ENCODE measurements at places on chromosomes 5 and 9.

DNA sequence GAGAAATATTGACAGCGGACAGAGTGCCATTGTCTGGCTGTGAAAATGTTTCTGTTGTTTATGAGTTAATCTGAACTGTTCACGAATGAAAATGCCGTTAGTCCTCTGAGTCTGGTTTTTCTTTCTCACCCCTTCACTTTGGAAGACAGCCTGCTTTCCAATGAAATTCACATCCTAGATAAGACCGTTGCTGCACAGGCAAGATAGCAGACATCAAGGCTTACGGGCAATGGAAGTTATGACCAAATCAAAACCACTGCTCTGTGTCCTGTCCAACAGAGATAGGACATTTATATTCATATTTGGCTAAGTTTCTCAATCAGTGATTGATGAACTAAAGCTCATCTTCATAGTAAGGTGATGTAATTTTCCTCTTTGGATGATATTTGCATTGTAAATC, 180.0 kb upstream of the DMAC1 start:
- no peak for DNase-seq

DNA sequence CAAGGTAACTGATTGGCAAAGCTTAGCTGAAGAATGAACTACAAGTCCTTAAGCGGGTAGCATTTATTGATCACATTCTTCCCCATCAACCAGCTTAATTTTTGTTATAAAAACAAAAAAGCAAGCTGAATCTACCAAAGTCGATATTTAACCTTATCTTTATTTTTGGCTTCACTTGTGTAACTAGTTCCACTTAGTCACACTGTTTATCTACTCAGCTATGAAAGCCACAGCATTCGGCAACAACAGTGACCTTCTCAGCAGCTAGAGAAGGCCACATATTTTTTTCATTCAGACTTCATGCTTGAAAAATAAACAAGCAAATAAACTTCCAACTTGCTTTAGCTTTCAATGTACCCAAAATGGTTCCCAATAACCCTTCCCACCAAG, 69.4 kb downstream of the KLHL3 start:
- no peak for DNase-seq

- no peak for DNase-seq
Measured at GRCh38 chr5:160665460-160665859, 186.6 kb downstream of the ATP10B start.

- DNase-seq, result no peak
Measured at GRCh38 chr9:101758304-101758930, 20.0 kb upstream of the GRIN3A start.

DNA sequence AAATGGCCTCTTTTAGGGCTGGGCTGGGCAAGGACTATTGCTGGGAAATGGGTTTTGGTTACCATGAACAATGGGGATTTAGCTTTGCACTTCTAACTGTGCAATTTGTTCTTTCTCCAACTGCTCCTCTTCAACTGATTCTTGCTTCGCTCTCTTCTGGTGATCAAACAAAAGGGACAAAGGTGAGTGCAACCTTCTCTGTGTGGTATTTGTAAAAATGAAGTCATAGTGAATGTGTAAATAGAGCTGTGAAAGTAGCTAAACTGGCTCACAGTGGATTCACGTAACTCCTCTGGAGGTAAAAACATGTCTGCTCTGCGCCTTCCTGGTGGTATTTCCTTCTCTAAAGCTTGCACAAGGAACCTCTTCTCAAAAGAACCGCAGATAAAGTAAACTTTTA, 20.9 kb upstream of the SPINK14 start:
- peak; percentile 39 for DNase-seq

DNA sequence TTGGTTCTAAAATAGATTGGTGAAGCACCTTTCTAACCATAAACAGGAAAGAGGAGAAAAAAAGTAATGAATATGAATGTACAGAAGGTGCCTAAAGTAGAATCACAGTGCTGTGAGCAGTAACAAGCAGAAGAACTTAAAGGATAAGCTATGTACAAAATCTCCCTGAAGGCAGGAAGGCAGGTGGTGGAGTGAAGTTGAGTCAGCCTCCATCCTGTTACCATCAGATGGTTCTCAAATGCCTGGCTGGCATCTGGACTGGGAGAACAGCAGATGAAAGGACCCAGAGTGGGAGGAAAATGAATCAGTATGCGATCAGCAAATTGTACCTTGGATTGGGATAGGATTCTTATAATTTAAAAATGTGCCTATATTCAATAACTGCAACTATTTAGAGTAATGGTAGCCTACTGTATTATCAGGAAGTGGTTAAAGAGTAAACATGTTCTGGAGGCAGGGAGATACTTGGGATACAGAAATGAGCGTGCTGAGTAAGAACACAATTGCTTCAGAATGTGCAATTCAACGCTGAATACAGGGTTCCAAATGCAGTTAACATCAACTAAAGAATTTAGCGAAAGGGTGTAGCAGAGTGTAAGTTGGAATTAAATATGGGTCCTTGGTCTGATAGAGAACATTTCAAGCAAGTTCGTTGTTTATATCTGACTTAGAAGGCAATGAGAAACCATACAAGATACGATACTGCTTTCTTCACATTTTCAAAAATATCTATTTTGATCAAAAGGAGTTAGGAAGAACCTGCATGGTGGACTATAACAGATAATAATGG, 21.1 kb upstream of the FER start:
- no peak for DNase-seq

DNA sequence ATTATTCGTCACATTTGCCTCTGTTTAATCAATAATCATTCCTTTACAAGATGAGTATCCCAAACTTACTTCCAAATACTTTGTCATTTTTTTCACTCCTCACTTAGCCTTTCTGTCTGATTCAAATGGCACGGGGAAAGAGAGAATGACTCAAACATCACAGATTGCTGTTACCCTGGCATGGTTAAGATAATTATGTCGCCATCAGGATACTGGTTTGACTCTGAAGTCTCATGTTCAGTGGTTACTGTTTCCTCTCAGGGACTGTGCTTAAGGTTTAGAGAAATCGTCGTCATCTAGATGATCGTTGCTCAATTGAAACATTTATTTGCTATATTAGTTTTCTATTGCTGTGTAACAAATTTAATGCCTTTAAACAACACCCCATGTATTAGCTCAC, 45.2 kb upstream of the RAD23B start:
- no peak for DNase-seq

DNA sequence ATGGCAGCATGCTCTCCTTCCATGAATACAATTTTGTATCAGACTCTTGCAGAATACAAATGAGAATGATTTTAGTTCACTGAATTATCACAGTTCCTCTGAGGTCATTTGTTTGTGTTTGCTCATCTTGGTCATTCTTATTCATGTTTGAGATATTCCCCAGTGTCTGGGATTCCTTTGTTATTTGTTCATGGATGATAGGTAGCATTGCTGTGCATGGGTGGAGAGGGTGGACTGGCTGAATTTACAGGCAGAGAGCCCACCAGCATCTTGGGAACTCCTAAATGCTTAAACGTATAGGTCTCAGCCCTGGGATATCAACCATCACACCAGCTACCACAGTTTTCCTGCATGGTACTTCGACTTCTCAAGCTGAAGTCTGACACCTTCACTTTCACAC, 459.8 kb downstream of the CCDC171 start:
- no peak for DNase-seq

DNA sequence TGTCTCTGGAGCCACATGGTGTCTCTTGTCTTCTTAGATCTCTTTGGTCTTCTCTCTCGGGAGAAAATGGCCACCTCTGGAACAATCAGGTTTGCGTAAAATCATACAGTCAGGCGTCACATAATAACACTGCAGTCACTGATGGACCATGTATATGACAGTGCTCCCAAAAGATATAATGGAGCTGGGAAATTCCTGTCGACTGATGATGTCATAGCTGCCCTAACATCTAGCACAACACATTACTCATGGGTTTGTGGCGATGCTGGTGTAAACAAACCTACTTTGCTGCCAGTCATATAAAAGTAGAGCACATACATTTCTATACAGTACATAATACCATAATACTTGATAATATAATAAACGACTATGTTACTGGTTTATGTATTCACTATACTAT, 30.1 kb upstream of the RAI14 start:
- DNase-seq, result no peak

DNA sequence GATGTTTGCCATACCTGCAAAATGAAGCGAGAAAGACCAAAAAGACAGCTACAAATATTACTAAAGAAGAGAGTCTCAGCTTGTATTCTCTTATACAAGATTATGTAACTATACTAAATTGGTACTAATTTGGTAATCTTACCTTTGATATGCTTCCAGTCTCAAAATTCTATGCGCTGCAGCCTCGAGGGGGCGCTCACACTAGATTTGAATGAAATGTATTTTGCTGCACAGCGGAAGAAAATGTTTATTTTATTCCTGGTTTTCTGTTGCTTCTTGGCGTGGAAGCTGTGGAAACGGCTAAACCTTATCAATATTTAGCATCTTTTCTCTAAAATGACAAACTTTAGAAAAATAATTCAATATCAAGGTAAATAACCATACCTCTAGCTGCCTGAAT, 267.0 kb upstream of the NUDT12 start:
- DNase-seq, result peak; percentile 2

DNA sequence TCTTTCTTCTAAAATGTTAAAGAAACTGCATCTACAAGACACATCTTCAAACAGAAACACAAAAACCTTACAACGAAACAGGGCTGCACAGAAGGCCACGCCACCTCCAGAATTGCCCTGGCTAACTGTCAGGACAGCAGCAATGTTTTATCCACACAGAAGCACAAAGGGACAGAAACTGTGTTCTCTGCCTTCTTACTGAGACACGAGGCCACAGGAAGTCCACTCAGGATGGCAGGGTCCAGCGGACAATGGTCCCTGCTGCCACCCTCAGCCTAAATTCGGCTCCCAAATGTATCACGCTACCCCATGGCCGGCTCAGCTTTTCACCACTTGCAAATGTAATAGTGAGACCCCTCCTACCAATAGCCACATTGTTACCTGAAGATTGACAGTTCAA, 159.8 kb upstream of the PHYKPL start:
- no peak for DNase-seq

- no peak for DNase-seq
Measured at GRCh38 chr9:126421567-126422428, 95.2 kb downstream of the MVB12B start.

DNA sequence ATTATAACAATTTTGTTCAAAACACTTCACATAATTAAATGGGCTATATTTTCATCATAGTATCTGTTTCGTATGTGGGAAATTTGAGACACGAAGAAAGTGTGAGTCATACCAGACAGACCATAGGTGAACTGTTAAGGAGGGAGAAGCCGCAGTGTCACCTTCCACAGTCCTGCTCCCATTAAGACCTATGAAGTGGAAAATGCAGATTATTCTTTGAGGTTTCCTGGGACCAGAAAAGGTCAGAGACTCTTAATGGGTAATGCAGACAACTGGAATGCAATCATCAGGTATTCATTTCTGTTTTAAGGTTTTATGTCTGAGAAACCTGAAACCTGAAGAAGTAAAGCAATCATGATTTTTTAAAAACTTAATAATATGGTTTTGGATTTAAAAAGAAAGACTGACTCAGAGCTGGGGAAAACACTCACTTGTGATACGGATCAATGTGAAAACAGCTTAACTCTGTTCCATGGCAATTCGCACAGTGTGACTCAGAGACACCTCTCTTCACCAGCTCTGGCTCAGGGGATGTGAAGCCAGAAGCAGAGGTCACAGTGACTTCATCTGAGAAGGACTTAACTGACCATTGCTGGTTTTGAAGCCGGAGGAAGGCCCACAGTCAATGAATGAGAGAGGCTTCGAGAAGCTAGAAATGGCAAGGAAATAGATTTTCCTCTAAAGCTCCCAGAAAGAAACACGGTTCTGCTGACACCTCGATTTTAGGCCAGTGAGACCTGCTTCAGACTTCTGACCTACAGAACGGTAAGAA, 17.2 kb upstream of the GCNT1 start:
- DNase-seq, result no peak

DNA sequence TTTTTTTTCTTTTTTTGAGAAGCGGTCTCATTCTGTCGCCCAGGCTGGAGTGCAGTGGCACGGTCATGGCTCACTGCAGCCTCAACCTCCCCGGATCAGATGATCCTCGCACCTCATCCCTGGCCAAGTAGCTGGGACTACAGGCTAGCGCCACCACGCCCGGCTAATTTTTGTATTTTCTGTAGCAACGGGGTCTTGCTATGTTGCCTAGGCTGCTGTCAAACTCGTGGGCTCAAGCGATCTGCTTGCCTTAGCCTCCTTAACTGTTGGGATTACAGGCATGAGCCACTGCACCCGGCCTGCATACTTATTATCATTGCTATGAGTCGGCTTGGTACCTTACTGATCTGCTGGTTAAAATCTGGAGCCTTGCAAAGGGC, 790 bp upstream of the IARS1 start:
- no peak for DNase-seq

GRCh38 chr5:86411596-86411995, 206.1 kb upstream of the COX7C start:
- DNase-seq, result no peak

GRCh38 chr9:87703636-87704276, 22.2 kb upstream of the CTSL start:
- no peak for DNase-seq

- no peak for DNase-seq
Measured at GRCh38 chr5:163529698-163530097, 24.3 kb downstream of the MAT2B start.

- DNase-seq, result no peak
Measured at GRCh38 chr9:134152022-134152448, 12.3 kb downstream of the RNU6ATAC start.

- DNase-seq, result no peak
Measured at GRCh38 chr9:90891308-90892040, 89.9 kb downstream of the SYK start.

- no peak for DNase-seq
Measured at GRCh38 chr5:58244819-58245475, 214.9 kb downstream of the PLK2 start.

DNA sequence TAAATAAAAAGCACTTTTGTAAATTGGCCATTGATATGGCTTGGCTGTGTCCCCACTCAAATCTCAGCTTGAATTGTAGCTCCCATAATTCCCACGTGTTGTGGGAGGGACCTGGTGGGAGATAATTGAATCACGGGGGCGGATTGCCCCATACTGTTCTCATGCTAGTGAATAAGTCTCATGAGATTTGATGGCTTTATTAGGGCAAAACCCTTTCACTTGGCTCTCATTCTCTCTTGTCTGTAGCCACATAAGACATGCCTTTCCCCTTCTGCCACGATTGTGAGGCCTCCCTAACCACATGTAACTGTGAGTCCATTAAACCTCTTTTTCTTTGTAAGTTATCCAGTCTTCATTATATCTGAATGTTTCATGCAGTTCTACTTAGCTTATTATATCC, 153.2 kb downstream of the TARS1 start:
- no peak for DNase-seq

- DNase-seq, result no peak
Measured at GRCh38 chr9:75616841-75617566, 273.5 kb upstream of the PCSK5 start.

DNA sequence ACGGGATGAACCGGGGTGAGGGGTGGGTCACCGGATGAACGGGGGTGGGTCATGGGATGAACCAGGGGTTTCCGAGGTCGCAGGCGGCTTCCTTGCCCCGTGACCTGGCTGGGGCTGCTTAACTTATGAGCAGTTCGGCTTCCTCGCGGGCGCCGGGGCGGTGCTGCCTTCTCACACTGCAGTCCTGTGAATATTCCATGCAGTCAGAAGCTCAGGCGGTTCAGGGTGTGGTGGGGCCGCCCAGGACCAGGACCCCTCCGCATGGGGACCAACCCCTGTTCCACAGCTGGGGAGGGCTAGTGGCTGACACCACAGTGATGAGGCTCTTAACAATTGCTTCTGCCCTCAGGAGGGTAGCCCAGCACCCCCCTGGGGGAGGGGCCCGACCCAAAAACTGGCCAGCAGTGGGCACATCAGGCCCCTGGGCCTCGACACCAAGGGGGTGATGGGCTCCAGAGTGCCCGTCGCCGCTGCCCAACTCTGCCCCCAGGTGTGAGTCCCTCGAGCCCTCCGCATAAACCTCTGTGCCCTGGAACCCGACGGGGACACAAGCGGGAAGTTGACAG, 30.9 kb upstream of the SLC9A3 start:
- DNase-seq, result no peak

Data from HuH-7 (cell line).